ENCODE measurements at places on chromosomes 2 and 18.

- DNase-seq: no peak
Observed at GRCh38 chr2:97715951-97716694, 2.7 kb downstream of the ZAP70 start.

- DNase-seq: no peak
Observed at GRCh38 chr18:45554389-45554737, 60.9 kb upstream of the SLC14A2 start.

DNA sequence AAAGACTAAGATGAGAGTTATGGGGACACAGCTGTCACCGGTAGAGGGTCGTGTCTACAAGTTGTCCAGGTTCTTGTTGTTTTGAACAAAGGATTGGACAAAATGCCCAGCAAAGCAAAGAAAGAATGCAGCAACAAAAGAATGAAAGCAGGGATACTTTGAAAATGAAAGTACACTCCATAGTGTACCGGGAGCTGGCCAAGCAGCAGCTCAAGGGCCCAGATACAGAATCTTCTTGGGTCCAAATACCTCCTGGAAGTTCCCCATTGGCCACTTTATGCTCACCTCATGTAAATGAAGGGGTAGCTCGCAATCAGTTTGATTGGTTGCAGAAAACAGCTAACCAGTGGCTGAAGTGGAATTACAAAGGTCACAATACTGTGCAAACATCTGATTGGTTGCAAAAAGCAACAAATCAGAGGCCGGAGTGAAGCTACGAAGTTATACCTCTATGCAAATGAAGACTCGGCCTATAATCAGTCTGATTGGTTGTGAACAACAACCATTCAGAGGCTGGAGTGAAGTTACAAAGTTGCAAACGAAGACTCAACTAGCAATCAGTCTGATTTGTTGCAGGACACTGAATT, 474.9 kb upstream of the TMEFF2 start:
- DNase-seq: no peak

GRCh38 chr2:239354132-239354790, 46.6 kb downstream of the HDAC4 start:
- no peak for DNase-seq

DNA sequence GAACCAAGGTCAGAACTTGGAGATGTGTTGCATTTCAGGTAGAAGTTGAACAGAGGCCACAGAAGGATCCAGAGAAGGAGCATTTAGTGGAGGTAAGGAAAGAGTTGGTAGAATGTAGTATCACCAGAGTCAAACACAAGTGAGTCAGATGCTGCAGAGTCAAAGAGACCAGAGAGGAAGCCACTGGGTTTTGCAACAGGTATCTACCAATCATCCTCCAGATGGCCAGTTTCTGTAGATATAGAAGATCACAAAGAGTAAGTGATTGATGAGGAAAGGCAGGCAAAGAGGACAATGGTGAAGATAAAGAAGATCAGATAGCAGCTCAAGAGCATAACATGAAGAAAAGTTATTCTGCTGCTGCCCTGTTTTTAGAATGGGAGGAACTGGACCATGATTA, 75.9 kb downstream of the GTF3C3 start:
- no peak for DNase-seq

DNA sequence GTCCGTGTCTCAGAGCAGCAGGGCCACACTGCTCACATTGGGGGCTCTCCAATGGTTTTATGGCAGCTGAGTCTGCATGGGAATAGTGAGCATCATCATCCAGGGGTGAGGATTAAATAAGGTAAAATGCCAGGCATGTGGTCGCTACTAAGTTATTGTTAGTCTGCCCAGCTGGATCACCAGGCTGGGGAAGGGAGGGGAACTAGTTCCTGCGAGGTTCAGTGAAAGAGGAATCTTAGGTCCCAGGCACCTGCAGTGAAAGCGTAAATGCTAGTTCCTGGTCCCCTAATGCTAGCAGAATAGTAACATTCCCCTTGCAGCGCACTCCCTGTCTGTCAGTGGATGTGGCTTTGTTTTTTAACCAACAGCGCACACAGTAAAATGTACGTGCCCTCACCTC, 60.1 kb downstream of the ARHGEF4 start:
- DNase-seq: no peak

DNA sequence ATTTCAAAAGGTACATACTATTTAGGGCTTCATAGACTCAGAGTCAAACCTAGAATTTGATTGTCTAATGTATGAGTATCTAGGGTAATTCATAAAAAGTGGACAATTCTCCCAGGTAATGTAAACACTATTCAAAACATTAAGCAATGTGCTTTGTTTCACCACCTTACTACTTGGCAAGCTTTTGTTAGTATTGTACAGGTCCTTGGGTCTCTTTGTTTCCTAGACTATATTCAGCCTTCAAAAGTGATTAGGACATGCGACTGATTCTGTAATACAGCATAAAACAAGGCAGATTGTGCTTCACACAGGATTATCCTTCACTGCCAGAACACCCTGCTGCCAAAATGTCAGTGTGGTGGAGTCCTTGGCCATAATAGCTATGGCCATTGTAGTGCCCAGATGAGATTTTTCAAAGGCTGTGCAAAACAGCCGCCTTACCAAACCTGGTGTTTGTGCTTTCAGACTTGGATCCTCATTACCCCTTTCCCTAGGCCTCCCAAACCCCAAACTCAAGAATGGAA, 90.1 kb upstream of the CAVIN2 start:
- DNase-seq: no peak

GRCh38 chr2:200814276-200814815, 2.6 kb downstream of the BZW1 start:
- DNase-seq: no peak

- DNase-seq: no peak
Observed at GRCh38 chr18:74456017-74456348, 1.1 kb downstream of the DIPK1C start.

DNA sequence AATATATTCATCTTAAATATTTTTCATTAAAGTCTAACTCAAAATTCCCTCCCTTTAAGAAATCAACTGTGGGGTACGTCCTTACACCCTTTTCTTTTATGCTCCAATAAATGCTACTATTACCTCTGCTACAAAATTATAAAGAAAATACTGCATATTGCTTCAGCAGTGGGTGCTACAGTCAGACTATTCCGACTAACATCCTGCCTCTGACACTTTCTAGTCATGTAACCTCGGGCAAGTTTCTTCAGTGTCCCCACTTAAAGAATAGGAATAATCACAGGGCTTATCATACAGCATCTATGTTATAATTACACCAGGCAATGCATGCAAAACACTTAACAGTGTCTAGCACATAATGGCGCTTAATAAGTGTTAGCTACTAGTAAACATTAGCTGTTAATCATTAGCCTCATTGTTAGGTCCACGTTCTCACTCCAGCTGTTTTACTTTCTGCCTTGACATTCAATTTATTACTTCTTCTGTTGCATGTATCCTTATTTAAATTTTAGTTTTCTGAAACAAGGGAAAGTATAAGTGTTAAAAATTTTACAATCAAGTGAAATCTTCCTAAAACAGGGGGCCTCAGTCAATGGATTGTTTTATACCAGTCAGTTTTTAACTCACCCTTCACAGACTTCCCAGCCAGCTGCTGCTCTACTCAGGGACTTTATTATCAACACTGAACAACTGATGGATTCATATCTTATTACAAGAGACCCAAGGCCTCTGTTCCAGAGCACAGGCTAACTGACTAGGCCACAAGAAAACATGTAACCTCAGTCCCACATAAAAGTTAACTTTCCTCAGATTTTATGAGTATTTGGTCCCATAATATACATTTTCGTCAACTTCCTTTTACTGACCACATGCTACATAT, 54.0 kb downstream of the CLASP1 start:
- no peak for DNase-seq

- no peak for DNase-seq
Observed at GRCh38 chr2:27006602-27007415, 26.0 kb upstream of the TMEM214 start.

- no peak for DNase-seq
Observed at GRCh38 chr18:76441002-76441667, 53.9 kb downstream of the ZNF516 start.

- DNase-seq: no peak
Observed at GRCh38 chr2:120179396-120179795, 43.8 kb downstream of the TMEM185B start.

DNA sequence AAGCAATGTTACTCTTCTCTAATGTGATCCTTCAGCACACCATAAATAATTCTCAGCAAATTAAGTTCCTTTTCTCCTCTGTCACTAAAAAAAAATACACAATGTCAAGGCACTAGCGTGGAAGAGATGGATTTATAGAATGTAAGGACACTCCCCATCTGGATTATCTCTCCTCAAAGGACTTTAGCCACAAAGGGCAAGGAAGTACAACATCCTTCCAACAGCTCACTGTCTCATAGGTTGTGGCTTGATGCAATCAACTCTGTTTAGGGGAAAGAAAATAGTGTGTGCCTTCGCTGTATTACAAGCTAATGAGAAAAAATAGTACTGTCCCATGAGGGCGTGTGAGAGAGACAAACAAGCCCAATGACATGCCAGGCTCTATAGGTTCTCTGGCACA, 129.1 kb upstream of the DNMT3A start:
- DNase-seq: no peak

DNA sequence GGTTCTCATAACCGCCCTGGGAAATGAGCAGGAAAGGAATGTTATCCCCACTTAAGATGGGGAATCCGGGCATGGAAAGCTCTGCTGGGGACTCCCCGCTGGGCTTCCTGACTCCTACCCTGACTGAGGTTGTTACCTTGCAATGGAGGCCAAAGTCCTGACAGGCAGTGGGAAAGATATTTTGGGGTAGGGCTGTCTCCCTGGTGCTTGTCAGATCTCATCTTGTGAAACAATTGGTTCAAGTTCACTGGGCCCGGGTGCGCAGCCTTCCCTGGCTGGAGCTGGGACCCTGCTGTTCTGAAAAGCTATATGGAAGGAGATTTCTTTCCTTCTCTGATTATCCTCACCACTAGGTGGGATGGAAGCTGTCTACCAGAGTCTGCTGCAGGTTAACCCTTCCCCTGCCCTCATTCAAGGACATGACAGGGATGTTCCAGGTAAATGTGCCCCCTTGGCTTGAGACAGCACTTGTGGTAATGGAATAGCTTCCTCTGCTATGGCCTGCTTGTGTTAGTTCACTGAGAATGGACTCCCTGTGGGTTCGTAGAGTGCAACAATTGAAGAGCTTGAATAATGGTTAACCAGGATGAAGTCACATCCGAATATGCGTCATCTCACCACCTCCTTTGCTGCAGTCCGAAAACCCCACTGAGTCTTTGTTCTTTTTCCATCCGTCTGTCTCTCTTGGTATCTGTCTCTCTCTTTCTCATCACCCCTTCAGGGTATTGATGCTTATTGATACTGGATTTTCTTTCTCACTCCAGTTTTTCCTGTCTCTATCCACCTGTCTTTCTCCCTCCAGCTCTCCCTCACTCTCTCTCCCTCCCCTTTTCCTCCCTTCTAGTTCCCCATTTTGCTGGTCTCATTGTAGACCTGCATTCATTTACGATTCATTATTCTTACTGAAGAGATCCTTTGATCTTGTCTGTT, 67.8 kb upstream of the EPAS1 start:
- DNase-seq: peak; percentile 15

DNA sequence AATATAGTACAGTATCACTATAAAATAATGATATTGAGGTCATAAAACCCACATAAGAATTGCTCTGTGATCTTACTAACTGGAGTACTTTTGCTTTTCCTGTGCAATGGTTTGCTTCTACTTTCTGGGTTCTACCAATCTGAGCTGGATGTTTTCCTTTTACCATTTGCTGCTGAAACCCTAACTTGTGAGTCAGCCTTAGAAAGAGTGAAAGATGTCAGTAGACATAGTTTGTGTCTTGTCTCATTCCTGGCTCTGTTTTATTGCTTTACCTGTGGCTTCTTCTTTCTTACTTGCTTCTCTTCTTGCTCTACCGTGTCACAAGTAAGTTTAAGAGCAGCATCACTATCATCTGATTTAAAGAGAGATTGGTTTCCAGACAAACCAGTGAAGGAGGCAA, 61.0 kb downstream of the MBD2 start:
- DNase-seq: no peak

DNA sequence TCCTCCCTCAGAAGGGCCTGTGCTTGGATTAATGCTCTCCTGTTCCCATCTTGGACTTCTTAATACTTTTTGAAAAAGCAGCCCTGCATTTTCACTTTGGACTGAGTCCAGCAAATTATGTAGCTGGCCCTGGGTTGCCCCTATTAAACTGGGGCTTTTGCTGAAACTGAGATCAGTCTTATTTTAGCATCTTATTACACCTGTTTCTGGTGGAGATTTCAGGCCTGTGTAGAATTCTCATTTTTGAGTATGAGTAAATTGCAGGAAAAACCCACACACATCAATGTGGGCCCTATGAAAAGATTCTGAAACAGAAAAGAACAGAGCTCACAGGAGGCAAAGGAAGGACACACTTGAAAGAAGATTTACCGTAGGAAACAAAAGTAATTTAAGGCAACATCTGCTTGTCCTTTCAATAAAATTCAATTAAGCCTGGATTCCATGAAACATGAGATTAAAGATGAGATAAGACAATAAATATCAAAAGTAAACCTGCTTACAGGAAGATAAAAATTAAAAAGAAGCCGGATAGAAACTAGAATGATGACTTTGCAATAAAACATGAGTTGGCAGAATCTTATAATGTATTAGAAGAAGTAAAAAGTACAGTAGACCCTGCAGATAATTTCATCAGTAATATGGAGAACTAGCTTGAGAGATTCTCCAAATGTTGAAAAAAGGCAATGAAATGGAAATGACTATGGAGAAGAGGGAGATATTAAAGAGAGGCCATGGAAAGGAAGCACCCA, 90.7 kb upstream of the GCFC2 start:
- no peak for DNase-seq

- DNase-seq: no peak
Observed at GRCh38 chr2:238003234-238004031, 36.6 kb downstream of the UBE2F start.

- DNase-seq: no peak
Observed at GRCh38 chr2:139067874-139068273, 287.7 kb upstream of the NXPH2 start.

- no peak for DNase-seq
Observed at GRCh38 chr2:191857259-191857805, 10.4 kb upstream of the CAVIN2 start.

- no peak for DNase-seq
Observed at GRCh38 chr18:27959101-27959500, 217.8 kb downstream of the CDH2 start.

DNA sequence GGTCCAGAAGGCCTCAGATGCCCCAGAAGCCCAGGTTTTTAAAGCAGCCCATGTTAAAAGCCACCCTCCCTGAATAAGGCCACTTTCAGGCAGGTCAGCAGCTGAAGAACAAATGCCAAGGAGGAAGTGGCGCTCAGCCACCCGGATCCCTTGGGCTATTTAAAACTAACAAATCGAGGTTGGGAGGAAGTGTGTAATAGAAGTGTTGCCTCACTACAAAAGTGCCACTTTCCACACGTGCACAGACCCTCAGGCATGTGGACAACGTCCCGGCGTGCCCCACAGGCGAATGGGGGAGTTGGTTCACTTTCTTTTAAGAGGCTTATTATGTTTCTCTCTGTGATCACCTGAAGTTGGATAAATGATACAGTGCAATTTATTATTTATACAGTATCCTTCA, 173.8 kb upstream of the SALL3 start:
- no peak for DNase-seq

- DNase-seq: peak; percentile 22
Observed at GRCh38 chr2:171210864-171211431, 50.3 kb upstream of the TLK1 start.

- DNase-seq: no peak
Observed at GRCh38 chr2:12804091-12804856, 87.5 kb downstream of the TRIB2 start.

- DNase-seq: peak; percentile 4
Observed at GRCh38 chr2:177551989-177552421, 159.4 kb downstream of the AGPS start.
